ENCODE measurements at places on chromosomes 4 and X.

DNA sequence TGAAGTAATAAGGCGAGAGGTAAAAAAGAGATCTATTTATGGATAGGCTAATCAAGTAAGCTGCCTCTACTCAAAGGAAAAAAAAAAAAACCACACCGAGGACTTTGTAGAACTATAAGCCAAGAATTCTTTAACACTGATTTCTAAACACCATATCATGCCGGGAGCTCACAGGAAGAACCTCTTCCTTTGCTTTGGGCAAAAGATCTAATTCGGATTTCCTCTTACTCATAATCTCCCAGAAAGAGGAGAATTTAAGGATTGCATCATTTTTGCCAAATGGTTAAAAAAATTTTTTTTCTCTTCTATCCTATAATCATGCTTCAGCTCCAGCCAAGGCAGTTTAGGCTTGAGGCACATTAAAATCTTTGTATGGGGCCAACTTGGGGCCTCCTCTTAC lies 95.5 kb downstream of the ZNF827 start:
- no peak for DNase-seq

DNA sequence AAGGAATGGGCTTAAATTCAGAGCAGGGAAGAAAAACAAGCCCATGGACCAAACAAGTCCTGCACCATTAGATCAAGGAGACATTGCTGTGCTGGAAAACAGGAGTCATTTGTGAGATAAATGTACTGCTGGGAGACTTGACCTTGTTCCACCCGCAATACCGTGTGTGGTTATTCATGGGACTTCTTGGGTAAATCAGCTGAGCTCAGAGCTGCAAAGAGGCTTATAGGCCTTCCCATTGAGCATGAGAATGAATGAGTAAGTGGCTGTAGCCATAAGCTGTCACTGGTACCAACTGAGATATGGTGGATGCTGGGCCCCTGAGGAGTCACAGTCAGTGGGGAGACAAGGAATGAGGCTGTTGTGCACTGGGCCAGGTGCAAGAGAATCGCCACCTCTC lies 2.3 kb upstream of the CYTL1 start:
- DNase-seq, result no peak

DNA sequence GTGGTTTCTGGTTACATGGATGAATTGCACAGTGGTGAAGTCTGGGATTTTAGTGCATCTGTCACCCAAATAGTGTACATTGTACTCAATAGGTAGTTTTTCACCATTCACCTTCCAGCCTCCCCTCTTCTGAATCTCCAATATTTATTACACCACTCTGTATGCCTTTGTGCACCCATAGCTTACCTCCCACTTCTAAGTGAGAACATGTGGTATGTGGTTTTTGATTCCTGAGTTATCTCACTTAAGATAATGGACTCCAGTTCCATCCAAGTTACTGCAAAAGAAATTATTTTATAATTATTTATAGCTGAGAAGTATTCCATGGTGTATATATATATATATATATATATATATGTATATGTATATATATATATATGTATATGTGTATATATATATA lies 155.8 kb downstream of the HHIP start:
- no peak for DNase-seq

- DNase-seq, result no peak
These were observed 20.8 kb upstream of the TMEM185A start for GRCh38 chrX:149652232-149652981.

DNA sequence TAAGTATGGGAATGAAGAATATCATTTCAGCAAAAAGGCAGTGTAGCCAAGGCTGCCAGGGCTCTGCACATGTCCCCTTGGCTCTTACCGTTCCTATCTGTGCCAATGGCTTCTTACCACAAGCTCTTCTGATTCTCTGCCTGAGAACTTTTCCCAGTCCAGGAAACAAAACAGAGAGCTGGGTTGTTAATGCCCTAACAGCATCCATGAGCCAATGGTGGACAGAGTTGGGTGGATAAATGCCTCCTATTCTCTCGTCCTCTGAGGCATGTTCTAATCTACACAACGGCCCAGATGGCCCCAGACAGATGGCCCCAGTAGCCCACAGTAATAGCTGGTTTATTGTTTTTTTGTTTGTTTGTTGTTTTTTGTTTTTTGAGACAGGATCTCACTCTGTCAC lies 28.0 kb downstream of the SCD5 start:
- no peak for DNase-seq

GRCh38 chrX:12234534-12235329 lies 96.5 kb downstream of the FRMPD4 start:
- DNase-seq, result no peak

GRCh38 chr4:99606716-99607115 lies 32.1 kb downstream of the MTTP start:
- no peak for DNase-seq

GRCh38 chrX:43882294-43882681 lies at the start of gene MAOB:
Gene MAOB, minus strand, starts transcription at chrX:43882450. Its CDS starts 151 bp downstream, at chrX:43882299.
- no peak for DNase-seq
